ENCODE measurements at places on chromosomes 2 and 18.

DNA sequence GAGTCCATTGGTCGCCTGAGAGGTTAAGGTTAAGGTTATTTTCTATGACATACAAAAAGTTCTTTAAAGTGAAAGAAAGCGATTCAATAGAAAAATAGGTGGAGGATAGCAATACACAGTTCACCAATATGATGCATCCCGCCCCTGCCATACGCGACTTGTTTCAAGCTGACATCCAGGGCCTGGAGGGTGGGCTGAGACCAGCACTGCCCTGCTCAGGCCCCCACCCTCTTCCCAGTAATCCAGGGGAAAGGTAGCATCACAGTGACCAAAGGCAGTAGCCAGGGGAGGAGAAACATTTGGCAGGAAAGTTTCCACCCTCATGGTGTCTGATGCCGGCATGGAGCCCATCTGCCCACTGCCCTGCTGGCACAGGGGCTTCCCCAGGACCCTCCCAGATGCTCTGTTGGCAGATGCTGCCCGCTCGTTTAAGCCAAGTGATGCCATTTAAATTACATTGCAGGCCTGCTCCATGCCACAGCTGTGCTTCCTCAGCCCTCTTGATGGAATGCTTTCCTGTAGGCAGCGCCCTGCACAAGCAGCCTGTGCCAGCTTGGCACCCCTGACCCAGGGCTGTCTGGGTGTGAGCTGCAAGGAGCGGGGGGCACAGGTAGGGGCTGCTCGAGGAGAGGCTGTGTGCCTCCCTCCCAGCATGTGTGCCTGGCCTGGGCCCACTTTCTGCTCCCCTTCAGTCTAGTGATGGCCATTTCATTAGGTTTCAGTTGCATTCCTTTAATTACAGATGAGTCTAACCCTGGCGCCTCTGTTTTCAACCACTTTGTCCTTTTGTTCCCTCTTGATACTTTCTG, 10.7 kb upstream of the ANO7 start:
- no peak for DNase-seq

GRCh38 chr2:10954416-10954815, 42.7 kb downstream of the KCNF1 start:
- no peak for DNase-seq

- no peak for DNase-seq
Observed at GRCh38 chr2:15642815-15643500, 51.3 kb downstream of the DDX1 start.

DNA sequence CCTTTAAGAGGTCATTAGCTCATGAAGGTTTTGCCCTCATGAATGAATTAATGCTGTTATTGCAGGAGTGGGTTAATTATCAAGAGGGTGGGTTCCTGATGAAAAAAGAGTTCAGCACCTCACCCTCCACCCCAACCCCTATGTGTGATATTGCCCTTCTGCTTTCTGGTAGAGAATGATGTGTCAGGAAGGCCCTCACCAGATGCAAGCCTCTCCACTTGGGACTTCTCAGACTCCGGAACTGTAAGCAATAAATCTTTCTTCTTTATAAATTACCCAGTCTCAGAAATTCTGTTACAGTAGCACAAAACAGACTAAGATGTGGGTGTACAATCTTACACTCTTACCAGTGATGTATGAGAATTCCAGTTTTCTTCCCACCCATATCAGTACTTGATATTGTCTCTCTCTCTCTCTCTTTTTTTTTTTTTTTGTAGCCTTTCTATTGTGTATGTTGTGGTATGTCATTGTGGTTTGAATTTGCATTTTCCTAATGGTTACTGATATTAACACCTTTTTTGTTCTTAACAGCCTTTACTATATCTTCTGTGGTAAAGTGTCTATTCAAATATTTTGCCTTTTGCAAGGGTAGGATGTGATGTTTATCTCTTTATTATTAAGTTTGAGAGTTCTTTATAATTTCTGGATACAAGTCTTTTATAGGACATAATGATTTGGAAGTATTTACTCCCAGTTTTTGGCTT, 10.4 kb upstream of the MAP2 start:
- DNase-seq: no peak

- DNase-seq: no peak
Observed at GRCh38 chr18:22275706-22276333, 106.4 kb downstream of the GATA6 start.

GRCh38 chr2:88184762-88185161, 14.6 kb downstream of the THNSL2 start:
- DNase-seq: no peak

DNA sequence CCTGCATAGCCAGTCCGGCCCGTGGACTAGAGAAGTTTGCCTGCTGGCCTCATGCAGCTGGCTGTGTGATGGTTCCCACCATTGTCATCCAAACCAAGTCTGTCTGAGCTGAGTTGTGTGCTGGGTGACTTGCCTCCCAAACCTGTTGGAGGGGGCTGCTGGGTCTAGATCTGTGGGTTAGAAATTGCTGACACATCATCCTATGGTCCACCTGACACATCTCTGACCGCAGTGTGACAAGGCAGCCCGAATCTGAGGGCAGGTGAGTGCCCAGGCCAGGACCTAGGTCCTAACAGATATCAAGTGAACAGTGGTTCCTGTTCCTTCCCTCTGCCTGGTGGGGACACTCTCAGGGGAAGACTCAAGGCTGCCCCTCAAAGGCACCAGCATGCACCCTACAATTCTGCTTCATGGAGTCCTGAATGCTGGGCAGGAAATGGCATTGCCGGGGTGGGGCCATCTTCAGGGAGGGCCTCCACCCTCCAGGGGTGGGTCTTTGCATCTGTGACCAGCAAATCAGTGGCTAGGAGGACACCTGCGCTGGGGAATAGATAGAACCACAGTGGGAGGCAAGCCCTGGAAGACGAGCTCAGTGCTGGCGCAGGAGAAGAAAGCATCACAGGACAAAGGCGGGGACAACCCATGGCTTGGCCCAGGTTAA, 117.9 kb upstream of the ID2 start:
- DNase-seq: no peak

DNA sequence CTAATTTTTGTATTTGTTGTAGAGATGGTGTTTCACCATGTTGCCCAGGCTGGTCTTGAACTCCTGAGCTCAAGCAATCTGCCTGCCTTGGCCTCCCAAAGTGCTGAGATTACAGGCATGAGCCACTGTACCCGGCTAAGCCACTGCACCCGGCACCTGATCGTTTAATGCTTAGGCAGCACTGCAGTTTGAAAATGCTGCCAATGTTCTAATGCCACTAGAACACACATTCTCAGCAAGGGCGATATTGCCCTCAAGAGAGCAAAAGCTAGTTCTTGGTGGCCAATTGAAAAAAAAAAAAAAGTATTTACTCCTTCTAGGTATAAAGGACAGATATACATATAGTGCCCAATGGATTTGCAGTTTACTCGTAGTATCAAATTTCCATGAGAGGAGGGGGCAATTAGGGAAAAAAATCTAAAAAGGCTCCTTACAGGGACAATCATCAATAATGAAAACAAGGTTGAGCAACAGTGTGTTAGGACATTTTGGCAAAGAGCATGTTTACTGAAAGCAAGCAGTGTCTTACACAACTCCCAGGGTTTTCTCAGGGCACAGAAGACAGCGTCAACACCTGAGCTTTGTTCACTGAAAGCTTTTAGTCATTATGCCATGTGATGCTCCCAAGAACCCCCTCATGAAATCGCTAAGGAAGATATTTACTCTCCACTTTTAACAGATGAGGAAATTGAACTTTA, 199.9 kb upstream of the PKDCC start:
- DNase-seq: no peak

DNA sequence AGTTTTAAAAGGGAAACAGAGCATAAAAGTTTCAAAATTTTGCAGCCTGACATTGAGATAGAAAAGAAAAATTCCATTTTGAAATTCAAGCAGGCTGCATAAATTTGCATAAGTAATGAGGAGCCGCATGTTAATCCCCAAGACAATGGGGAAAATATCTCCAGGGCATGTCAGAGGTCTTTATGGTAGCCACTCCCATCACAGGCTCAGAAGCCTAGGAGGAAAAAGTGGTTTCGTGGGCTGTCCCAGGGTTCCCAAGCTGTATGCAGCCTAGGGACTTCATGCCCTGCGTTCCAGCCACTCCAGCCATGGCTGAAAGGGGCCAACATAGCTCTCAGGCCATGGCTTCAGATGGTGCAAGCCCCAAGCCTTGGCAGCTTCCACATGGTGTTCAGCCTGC, 108.8 kb downstream of the SLC4A10 start:
- DNase-seq: no peak

- DNase-seq: no peak
Observed at GRCh38 chr2:96494188-96494587, 11.0 kb downstream of the NEURL3 start.

DNA sequence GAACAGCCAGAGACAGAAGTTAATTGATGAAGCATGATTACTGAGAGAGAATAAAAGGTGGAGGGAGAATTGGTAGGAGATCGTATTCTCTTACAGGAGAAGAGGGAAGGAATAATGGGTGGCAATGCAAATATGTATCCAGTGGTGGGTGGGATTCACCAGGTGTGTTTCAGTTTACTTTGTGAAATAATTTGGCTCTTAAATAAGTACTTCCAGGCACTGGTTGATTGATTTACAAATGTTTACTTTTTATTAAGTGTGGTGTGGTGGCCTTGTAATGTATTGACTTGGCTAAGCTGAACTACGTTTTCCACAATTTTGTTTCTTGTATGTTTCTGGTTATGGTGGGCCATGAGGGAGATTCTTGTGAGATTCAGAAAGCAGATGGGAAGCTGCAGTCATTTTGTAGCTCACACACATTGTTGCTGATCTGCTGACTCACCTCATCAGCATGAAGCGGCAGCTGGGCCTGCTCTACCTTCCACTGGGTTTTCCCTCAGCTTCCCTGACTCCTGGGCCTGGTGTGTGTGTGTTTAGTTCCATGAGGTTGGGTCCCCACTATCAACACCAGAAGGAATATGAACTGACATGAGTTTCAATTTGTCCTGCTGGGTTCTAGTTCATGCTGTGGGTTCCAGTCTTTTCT, 32.6 kb downstream of the MYL12B start:
- no peak for DNase-seq

DNA sequence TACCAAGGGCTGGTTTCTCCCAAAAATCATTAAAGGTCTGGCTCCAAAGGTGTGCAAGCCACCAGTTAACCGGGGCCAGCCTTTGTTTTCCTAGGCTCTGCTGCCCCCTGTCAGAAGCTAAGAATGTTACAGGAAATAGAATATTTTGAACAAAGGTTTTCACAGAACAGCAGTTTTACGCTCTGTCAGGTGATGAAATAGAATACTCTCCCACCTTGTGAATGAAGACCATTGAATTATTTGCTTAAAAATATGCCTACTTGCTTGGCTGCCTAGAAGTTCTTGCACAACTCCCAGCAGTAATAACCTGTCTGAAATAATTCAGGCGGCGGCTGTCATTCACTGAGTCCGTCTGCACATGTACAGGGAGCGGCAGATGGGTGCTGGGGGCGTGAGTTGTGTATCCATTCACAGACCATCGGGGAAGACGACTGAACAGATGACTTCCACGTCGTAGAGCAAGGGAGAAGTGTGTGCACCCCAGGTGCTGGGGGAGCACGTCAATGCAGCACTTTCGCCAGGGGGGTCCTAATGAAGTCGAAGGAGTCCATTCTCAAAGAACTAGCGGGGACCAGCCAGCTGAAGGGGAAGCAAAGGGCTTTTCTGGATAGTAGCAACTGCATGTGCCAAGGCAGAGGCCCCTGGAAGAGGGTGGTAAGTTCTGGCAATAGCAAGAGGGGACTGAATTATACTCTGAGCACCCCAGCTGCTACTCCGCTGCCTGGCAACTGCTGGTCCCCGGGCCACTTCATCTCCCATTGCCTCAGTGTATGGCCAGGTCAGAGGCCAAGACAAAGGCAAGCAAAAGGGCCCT, 56.1 kb downstream of the SF3B1 start:
- DNase-seq: peak; percentile 11

- no peak for DNase-seq
Observed at GRCh38 chr2:106108351-106108750, 85.8 kb downstream of the UXS1 start.

- no peak for DNase-seq
Observed at GRCh38 chr2:81895620-81896250, 1591.2 kb upstream of the LRRTM1 start.

- no peak for DNase-seq
Observed at GRCh38 chr2:211756266-211756665, 782.3 kb downstream of the ERBB4 start.

DNA sequence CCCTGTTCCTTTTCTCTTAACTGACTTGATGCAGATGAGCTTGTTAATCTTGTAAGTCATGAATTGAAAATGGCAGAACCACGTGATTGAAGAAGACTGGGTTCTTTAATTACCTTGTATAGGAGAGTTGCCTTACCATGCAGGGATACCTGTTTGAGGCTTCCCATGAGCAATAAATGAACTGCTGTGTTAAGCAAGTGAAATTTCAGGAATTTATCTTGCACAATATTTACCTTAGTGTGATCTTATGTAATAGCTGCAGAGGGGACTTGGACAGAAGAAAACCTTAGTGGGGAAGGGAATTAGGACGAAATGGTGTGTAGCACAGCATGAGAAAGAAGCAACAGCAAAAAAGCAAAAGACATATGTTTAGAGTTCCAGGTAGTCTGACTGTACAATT, 384.0 kb upstream of the TMEFF2 start:
- DNase-seq: no peak

DNA sequence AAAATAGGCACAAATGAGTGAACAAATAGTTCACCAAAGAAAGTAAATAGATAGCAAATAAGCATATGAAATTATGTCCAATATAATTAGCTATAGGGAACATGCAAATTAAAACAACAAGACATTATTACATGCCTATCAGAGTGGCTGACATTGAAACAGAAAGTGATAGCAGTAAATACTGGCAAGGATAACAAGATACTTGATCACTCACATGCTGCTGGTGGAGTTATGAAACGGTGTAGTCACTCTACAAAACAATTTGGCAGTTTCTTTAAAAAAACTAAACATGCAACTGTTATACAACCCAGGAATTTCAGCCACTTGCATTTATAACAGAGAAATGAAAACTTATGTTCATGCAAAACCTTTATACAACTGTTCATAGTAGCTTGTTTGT, 439.2 kb upstream of the ACVR2A start:
- no peak for DNase-seq

DNA sequence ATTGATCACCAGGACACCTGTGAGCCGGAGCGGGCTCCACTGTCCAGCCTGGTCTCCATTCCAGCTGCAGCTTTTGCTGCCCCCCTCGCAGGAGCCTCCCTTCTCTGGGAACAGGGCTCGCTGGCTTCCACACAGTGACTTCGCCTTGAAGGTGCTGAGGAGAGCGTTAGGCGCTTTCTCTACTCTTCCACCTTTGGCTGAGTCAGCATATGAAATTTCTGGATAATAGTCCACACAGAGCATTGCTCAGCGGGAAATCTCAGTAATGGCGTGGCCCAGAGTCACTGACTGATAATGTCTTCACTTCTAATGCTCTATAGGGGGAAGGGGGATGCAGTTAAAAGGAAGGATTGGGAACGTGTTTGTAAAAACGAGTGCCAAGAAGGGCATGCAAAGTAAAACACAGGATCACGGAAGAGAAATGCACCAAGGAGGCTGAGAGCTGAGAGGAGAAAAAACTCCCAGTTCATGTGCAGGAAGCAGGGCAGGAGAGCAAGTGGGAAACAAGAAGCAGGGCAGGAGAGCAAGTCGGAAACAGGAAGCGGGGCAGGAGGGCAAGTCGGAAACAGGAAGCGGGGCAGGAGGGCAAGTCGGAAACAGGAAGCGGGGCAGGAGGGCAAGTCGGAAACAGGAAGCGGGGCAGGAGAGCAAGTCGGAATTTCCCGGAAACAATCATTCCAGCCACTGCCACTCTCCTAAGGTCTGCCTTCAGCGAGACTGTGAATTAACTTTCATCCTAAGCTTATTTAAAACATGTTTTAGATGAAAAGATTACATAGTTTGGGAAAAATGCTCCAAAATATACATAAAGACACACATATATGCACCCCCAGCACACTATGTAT, 77.7 kb downstream of the MYT1L start:
- DNase-seq: no peak

- no peak for DNase-seq
Observed at GRCh38 chr18:7102131-7102530, 15.5 kb downstream of the LAMA1 start.

Data from stimulated activated CD8-positive, alpha-beta memory T cell treated with anti-CD3 and anti-CD28 coated beads, Interleukin-12 subunit alpha, Interleukin-12 subunit beta, amount 100 ng/mL, for 4 hours (primary cell).